ENCODE measurements at places on chromosomes 6 and 20. TPM values are rescaled to one million over a fixed set of nuclear protein-coding genes. Genes with fewer than 3 reads are reported as not detected.

VARS1 gene
- total RNA-seq = 42.3 TPM

SMOC2 gene
- 45.6 TPM for total RNA-seq

SPACA1 gene
- not detected for total RNA-seq

DNA sequence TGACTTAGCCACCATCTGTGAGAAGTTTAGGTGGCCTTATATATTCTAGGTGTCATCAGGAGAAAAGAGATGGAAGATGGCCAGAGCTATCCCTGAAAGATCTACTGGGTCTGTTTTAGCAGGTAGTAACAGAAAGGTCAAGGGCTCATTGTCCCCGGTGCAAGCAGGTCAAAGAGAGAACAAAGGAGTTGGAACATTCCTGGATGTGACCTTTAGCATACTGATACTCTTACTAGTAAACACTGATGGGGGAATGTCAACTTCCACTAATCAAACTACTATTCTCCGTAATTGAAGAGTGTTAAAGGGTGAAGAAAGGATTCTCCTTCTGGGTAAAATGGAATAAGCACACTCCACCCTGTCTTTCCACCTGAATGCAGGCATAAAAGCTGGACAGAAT, 4.0 kb upstream of the MCUR1 start:
- no peak for DNase-seq

DNA sequence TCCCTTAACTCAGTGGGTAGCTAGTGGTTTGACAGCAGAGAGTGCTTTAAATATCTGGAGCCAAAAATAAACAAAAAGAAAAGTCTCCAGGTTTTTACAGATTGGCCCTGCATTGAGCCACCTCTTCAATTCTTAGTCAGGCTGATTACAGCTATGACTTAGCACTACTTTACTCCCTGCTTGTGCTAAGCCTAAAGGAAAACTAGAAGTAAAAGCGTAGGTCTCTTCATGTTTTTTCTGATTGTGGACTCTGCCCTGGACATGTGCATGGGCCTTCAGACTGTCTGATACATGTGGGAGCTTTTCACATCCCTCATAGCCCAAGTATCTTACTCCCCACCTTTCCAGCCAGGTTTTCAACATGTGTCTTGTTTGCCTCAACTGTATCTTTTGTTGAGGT, 33.3 kb downstream of the KPNA5 start:
- DNase-seq = no peak

GRCh38 chr6:31662124-31662723, 1.6 kb upstream of the C6orf47 start:
- DNase-seq = no peak

DNA sequence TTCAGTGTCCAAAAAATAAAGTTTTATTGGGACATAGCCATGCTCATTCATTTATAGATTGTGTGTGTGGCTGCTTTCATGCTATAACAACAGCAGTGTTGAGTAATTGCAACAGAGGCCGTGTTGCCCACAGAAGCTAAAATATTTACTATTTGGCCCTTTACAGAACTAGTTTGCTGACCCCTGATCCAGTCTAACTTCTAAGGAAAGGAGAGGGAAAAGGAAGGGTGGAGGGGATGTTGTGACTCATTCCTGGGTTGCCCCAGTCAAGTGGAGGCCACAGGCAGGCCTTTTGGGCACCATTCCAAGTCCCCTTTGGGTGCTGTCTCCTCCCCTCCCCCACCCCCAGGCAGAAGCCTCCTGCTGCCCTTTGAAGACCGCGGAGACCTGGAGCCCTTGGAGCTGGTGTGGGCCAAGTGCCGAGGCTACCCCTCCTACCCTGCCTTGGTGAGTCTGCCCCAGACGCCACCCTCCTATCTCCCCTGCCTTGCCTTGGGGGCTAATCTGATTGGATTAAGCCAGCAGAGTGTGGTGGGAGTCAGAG, 28.4 kb downstream of the BRPF3 start:
- no peak for DNase-seq

DNA sequence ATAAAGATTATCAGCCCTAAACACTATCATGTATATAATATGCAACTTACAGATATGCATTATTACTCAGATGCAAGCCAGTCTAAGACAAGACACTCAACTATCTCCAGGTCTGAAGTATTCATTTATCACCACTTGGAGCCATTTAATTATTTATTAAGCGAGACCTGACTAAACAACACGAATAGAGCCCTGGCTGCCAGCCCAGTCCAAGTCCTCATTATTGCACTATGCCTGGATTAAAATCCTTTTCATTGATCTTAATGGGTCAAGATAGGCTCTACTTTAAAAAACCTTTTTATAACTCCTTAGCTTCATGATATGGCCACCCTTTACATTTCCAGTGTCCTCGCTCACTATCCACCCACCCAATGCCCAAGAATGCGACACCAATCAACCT, 183.1 kb upstream of the MARCKS start:
- no peak for DNase-seq

- no peak for DNase-seq
Observed at GRCh38 chr6:36491378-36491965, 48.7 kb downstream of the KCTD20 start.

- DNase-seq = no peak
Observed at GRCh38 chr6:48983377-48983776, 479.7 kb downstream of the MMUT start.

DNA sequence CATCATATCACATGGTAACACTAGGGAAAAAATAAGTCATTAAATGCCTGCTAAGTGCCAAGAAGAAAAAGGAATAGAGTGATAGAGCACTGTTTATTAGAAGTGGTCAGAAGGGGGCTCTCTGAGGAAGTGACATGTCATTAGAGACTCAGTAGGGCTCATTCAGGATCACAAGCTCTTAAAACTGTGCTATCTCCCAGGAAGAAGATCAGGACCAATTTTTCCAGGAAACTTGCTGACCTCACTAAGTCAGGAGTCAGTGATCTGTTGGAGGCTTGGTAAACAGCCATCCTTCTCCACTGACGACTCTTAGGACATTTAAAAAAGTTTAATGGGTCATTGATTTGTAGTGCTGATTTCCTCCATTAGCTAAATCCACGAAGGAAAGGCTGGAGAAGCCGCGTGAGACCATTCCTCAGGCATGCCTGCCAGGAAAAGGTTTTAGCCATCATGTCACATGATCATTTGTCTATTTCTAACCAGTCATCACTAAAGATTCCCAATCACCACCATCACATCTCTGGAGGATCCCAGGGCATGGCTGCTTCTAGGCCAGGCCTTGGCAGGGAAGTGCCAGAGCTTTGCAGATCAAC, 5.9 kb upstream of the PTPN1 start:
- no peak for DNase-seq

DNA sequence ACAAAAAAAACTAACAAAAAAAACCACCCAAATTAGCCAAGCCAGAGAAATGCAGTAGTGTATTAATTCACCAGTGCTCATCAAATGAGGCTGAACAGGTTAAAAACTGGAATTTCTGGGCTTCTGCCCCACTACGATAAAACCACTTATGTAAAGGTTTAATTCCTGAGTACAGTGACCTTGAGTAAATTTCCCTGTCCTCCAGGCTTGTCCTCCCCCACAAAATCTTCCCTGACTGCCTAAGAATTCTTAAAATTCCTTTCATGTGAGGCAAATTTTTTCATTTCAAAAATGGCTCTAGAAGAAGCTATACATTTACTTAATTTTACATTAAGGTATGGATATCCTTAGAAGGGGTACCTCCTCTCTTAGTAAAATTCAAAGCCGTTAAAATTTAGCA, 80.1 kb upstream of the ID4 start:
- no peak for DNase-seq

- DNase-seq = no peak
Observed at GRCh38 chr6:19892260-19892659, 55.1 kb downstream of the ID4 start.

- peak; percentile 2 for DNase-seq
Observed at GRCh38 chr6:41967312-41968287, 26.0 kb upstream of the CCND3 start.

DNA sequence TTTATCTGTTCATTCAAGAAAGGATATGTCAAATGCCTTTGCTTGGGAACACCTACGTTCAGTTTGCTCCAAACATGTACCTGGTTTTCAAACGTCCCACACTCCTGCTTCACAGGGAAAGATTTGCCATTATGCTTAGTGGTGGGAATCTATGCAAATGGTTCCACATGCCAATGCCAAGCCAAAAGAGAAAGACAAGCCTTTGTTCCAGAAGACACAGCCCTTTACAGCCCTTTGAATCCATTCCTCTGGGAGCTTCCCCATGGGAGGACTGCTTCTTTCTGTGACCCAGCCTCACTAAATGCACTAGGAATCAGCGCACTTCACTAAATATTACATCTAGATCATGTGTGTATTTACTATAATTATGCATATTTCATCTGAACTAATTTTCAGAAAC, 619.5 kb downstream of the PRKN start:
- DNase-seq = no peak

GRCh38 chr20:53902968-53903651, 167.3 kb downstream of the BCAS1 start:
- DNase-seq = no peak

DNA sequence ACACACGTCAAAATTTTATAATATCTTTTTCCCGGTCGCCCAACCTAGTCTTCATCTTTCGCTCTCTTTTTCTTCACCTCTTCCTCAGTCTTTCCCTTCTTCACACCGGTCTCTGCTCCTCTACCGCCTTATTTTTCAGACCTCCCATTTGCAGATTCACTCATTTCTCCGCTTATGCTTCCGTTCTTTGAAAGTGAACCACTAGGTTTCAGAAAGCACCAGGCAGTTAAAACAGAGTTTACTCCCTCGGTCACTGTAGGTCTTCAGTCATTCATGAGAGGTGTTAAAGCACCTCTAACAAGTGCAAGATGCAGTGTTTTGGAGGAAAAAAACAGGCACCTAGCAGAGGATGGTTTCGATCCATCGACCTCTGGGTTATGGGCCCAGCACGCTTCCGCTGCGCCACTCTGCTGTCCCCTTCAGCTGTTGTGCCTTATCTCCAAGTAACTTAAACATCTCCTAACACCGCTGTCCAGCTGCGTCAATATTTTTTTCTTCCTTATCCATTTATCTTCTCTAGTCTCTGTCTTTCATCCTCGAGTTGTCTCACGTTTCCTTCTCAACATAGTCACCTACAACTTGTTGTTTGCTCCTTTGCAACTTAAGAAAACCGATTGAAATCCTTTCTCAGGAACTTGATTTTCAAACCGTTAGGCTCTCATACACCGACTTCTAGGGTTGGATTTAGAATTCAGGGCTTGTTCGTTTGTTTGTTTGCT, 119.7 kb upstream of the ZNF184 start:
- DNase-seq = no peak

DNA sequence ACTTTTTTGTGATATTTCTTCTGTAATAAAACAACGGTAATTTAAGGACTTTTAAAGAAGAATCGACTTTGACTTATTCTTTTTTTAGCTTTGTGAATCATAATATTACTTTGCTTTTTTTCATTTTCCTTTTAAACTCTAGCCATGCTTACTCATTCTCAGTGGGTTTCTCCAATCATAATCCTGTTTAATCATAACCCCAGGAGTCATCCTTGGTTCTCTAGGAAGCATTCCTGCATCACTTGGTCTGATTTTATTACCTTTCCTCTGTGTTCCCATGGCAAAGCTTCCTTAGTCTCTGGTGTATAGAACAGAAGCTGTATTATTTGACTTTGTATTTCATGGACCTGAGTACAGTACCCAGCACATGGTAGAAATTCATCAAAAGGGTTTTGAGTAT, 223.5 kb downstream of the CDKAL1 start:
- no peak for DNase-seq

GRCh38 chr20:44601236-44601671, 18.9 kb downstream of the PKIG start:
- no peak for DNase-seq

DNA sequence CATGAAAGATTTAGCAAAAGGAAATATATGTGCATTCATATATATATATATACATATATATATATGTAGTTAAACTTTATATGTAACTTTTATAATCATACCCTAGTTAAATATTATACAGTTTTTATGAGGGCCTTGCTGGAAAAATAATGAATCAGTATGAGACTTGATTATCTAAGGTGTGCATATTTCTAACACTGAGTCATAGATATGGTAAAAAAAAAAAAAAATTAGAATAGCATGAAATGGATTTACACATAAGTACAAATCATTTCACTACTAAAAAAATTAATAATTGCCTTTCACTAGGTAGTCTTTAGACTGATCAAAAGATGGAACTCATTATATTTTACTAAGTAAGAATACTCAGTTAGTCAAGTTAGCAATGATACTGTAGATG, 51.3 kb upstream of the DST start:
- DNase-seq = no peak

GRCh38 chr20:3550837-3551236, 80.0 kb downstream of the ATRN start:
- no peak for DNase-seq

DNA sequence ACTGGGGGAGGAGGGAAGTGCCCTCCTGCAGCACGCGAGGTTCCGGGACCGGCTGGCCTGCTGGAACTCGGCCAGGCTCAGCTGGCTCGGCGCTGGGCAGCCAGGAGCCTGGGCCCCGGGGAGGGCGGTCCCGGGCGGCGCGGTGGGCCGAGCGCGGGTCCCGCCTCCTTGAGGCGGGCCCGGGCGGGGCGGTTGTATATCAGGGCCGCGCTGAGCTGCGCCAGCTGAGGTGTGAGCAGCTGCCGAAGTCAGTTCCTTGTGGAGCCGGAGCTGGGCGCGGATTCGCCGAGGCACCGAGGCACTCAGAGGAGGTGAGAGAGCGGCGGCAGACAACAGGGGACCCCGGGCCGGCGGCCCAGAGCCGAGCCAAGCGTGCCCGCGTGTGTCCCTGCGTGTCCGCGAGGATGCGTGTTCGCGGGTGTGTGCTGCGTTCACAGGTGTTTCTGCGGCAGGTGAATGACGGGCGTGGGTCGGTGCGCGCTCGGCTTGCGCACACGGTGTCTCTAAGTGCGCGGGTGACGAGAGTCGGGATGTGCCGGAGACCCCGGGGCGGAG, at the start of gene CDKN1A:
Gene CDKN1A, plus strand, starts transcription at position 227 of the 555 bp plus-strand sequence. CDS start 5,388 bp downstream, outside the sequence.
- peak; percentile 95 for DNase-seq

- DNase-seq = no peak
Observed at GRCh38 chr20:43914311-43915210, at the start of gene TOX2. TSS of gene TOX2 (plus strand) at chr20:43914852. CDS start at chr20:43914892, 40 bp downstream.

DNA sequence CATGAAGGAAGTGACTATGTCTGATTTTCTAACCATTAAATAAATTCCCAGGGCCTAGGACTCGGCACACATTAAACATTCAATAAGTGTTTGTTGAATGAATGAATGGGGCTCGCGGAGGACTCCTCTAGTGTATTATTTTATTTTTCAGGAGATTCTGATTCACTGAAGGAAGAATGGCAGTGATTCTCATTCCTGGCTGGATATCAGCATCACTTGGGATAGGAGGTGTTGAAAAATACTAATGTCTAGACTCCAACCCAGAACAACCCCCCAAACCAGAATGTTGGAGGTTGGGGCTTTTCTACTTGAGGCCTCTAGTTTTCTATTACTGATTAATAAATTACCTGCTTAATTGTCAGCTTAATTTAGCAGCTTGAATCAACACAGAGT, 195.4 kb downstream of the BTBD3 start:
- DNase-seq = no peak

DNA sequence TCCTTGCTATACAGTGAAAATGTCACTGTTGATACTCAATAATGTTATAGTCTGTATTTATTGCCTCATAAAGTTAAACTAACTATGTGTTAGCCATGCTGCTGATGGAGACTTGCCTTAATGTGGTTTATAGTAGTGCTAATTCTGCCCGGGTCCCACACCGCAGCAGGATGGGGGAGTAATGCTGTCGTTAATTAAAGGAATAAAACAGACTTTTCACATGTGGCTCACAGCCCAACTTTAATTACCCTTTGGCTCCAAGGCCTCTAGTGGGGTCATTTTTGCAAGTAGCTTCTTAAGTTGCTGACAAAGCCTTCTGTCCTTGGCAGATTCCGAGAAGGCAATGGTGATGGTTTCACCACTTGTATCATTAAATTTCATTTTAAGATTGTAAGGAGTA, 634.3 kb downstream of the TBC1D32 start:
- no peak for DNase-seq

- no peak for DNase-seq
Observed at GRCh38 chr6:113496166-113496565, 361.0 kb upstream of the MARCKS start.

All from sciatic nerve (tissue), 2 donors.